ENCODE measurements at places on chromosomes 11 and 22. TPM values are rescaled to one million over a fixed set of nuclear protein-coding genes. Genes with fewer than 3 reads are reported as not detected.

The OR2AG2 gene
- 0.08 TPM for total RNA-seq

- no peak for DNase-seq
Observed at GRCh38 chr11:104583857-104584256, 314.4 kb downstream of the CASP12 start.

The TRIM64 gene
- not detected for total RNA-seq

DNA sequence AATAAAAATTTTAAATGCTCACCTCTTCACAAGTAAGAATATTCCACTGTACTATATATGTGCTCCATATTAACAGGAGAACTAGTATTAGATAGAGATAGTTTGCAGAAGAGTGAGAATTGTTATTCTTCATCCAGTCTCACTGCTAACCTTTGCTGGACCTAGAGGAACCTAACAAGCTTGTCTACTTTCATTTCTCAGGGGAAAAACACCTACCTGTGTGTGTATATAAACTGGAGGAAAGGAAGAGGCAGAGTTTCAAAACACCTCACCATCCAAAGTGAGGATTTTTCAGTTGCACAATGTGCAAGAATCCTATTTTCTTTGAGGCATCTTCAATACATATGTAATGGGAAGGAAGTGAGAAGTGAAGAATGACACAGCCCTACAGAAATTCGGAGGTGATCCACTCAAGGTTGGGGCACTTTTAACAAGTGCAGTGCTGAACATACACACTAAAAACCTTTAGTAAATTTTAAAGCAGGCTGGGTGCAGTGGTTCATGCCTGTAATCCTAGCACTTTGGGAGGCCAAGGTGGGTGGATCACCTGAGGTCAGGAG is 52.4 kb downstream of the SYTL2 start:
- no peak for DNase-seq

DNA sequence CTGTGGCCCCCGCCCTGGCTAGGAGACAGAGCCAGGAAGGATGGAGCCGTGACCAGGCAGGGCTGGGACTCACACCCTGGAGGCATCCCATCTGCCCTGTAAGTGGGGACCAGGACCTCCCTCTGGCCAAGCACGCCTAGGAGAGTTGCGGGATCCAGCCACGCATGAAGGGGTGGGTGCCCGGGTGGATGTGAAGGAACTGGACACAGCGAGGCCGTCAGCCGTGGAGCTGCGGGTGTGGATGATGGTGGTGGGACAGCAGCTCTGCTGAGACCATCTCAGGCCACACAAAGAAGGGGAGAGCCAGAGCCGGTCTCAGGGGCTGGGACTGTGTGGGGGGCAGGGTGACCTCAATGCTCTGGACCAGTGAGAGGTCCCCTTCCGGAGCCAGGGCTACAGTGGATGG is 746.4 kb downstream of the BRD1 start:
- DNase-seq = no peak

- DNase-seq = no peak
Observed at GRCh38 chr11:86735451-86736290, 63.3 kb upstream of the ME3 start.

The ELFN2 gene
- total RNA-seq = 0.20 TPM

DNA sequence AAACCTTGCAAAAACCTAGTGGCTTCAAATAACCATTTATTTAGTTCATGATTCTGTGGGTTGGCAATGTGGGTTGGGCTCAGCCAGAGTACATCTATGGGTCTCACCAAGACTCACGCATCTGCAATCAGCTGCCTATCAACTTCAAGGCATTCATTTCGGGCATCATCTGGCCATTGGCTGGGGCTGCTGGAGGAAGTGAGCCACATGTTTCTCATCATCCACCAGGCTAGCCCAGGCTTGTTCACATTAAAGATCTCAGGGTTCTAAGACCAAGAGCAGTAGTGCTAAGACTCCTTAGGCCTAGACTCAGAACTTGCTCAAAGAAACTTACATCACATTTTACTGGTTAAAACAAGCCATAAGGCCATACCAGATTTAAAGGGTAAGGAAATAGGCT is 478.9 kb upstream of the ARHGAP42 start:
- DNase-seq = no peak
